ENCODE measurements at places on chromosomes 1 and 21.
A peak's percentile ranks its signal among the peaks of the same experiment; 100 is the strongest.

GRCh38 chr1:115296981-115297380 lies 41.1 kb downstream of the NGF start:
- DNase-seq = no peak

GRCh38 chr21:42344631-42345030 lies 6.2 kb downstream of the TFF2 start:
- no peak for DNase-seq

DNA sequence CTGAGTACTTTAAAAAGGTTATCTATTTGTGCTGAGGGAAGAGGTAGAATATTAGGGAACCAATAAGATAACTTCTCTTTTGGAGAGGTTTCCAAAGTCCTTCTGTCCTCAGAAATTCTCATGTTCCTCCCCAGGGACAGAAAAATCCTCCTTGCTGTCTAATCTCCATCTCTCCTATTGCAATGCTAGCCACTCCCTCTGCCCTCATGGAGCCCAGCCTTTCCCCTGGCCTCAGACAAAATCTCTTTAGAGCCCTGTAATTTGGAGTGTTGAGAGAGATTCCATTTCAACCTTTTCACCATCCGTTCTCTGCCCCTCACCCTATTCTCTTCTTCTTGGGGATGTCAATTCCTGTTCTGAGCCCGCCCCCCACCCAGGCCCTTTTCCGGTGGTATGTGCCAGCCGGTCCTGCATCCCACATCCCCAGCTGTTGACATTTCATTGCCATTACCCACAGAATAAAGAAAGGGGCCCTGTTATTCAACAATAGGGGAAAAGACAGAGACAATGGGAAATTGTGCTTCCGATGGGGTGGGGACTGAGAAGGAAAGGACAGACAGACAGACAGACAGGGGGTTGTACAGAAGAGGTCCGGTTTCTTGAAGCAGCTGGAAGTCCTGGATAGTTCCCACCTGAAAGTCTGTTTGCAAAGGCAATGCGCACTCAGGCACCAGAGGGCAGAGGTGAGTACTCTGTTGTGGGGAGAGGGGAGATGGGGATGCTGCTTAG lies at the start of gene HAPLN2:
Gene HAPLN2, plus strand, starts transcription at position 563 of the 729 bp plus-strand sequence. CDS start 4,076 bp downstream, outside the sequence.
- peak; percentile 38 for DNase-seq

GRCh38 chr21:38949070-38949380 lies 143.3 kb downstream of the ETS2 start:
- no peak for DNase-seq

GRCh38 chr1:5554784-5555183 lies 437.4 kb downstream of the NPHP4 start:
- no peak for DNase-seq

- no peak for DNase-seq
These were observed 193.1 kb upstream of the DAB1 start for GRCh38 chr1:57616921-57617320.

- DNase-seq = no peak
These were observed 132.7 kb downstream of the PLPPR4 start for GRCh38 chr1:99397029-99397428.

DNA sequence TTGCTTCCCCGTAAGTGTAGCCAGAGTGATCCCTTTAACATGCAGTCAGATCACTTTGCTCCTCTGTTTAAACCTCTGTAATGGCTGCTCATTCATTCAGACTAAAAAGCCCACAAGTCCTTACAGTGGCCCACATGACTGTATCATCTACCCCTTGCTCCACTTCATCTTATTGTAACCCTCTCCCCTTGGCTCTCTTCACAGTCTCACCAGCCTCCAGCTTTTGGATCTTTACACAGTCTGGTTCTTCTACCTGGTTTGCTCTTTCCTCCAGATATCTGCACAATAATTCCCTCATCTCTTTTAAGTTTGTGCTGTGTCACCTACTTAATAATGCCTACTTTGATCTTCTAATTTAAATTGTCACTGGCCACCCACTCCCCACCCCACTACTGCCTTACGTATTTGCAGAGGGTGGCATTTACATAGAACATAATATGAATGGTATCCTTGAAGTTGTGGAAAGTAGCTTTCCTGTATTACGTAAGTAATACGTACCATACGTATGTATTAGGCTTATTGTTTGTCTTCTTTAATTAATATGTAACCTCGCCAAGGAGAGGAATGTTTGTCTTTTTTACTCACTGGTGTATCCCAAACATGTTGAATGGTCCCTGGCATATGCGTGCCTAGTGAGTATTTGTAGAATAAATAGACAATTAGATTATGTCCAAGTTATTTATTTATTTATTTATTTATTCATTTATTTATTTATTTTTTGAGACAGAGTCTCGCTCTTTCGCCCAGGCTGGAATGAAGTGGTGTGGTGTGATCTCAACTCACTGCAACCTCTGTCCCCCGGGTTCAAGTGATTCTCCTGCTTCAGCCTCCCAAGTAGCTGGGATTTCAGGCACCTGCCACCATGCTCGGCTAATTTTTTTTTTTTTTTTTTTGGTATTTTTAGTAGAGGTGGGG lies 48.6 kb downstream of the TSNAX start:
- no peak for DNase-seq

DNA sequence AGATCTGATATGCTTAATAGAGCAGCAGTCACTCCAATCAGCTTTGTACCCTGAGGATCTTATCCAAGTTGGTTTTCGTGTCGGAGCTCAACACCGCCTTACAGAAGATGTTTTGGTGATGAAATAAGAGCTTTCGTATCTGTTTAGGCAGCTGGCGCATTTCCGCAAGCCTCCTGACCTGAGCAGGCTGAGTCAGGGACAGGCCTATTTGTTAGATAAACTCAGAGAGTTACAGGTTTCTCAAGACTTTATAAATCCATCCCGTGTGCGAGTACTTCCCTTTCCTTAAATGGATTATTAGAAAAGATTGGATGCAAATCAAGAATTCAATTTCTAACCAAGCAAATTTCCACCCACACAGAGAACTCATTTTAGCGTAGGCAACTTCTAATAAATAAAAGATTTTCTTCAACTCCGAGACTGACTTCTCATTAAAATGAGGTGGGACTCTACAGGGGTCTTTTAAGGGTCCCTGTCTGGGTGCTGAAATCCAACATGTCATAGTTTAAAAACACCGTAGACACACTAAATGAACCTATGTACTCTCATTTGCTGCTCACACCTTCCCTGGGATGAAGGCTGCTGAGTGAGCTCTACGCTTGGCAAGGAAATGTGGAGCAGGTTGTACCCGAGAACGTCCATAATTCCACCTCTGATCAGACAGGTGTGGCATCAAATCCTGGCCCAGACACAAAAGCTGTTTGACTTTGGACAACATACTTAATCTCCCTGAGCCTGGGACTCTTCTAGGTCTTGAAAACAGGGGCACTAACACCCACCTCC lies 106.9 kb upstream of the F3 start:
- no peak for DNase-seq

DNA sequence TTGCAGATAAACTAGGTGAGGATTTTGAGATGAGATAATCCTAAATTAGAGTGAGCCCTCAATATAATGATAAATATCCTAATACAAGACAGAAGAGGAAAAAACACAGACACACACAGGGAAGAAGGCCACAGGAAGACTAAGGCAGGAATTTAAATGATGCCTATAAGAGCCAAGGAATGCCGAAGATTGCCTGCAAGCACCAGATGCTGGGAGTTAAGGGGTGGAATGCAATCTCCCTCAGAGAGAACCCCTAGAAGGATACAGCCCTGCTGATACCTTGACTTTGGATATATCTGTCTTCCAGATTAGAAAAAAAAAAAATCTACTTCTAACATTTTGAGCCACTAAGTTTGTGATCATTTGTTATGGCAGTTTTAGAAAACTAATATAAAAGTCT lies 299.7 kb upstream of the PRMT6 start:
- DNase-seq = no peak

GRCh38 chr1:179881642-179882252 lies 338 bp upstream of the TOR1AIP1 start:
- DNase-seq = no peak

- DNase-seq = no peak
These were observed 46.2 kb upstream of the TBX15 start for GRCh38 chr1:119034359-119034758.

DNA sequence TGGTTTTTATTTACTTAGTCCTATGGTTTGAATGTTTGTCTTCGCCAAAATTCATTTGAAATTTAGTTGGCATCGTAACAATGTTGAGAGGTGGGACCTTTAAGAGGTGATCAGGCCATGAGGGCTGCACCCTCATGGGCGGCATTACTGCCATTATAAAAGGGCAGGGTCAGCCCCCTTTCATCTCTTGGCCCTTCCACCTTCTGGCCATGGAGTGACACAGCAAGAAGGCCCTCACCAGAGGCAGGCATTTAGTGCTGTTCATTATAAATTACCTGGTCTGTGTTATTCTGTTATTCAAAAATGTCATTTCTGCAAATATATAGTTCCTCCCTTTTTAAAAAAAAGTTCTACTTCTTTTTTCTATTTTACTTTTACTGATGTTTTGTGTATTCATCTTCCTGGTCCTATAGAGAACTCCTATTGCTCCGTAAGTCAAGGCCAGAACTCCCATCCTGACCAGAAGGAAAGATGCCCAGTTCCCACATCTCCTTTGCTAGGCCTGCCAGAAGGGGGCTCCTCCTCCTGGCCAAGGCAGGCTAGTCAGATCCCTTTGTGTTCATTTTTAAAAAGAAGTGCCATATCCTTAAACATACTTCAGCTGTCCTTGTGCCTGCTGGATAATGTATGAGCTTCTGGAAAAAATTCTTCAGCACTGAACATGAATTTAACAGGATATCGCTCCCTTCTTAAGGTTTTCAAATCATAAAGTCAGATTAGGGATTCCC lies 10.0 kb upstream of the LBR start:
- DNase-seq = no peak

DNA sequence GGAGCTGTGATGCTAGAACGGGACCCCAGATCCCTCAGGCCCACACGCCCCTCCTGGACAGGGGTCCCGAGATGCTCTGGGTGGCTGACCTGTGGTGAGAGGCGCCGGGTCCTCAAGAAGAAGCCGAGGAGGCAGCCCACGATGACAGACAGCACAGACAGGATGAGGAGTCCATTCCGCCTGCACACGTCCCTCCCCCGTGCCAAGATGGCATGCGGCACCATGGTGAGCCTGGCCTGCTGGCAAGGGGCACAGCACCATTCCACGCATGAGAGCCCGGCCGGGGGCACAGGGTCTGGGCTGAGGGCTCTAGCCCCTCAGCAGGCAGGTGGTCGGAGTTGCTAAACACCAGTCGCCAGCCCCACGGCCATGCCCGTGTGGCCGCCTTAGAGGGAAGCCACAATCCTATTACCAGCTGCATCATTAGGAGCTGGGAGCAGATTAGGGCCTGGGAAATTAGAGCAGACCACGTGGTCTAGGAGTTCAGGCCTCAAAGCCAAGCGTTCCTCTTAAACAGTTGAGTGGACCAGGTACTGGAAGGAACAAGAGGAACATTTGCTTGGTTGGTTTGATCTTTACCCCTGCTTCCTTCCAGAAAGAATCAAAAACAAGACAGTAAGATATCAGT lies at the start of gene SLC1A7:
Gene SLC1A7, minus strand, starts transcription at position 413 of the 628 bp plus-strand sequence. Its CDS starts 189 bp downstream, at position 224.
- DNase-seq = no peak

DNA sequence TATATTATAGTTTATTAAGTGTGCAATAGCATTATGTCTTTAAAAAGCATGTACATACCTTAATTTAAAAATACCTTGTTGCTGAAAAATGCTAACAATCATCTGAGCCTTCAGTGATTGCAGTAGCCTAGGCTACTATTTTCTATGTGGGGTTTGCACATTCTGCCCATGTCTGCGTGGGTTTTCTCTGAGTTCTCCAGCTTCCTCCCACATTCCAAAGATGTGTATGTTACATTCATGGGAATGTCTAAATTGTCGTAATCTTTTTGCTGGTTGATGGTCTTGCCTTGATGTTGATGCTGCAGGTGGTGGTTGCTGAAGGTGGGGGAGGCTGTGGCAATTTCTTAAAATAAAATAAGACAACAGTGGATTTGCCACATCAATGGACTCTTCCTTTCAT lies 12.5 kb downstream of the AADACL3 start:
- DNase-seq = no peak

GRCh38 chr1:186793582-186793927 lies 35.2 kb upstream of the PLA2G4A start:
- no peak for DNase-seq

DNA sequence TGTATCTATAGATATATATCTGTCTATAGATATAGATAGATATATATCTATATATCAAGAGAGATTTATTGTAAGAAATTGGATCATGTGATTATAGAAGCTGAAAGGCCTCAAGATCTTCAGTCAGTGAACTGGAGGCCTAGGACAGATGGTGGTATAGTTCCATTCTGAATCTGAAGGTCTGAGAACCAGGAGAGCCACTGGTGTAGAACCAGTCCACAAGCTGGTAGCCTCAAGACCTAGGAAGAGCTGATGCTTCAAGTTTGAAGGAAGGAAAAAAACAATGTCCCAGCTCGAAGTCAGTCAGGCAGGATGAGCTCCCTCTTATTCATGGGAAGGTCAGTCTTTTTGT lies 213.2 kb upstream of the JUN start:
- DNase-seq = no peak

GRCh38 chr1:32998064-32998463 lies 33.5 kb upstream of the RNF19B start:
- DNase-seq = no peak

DNA sequence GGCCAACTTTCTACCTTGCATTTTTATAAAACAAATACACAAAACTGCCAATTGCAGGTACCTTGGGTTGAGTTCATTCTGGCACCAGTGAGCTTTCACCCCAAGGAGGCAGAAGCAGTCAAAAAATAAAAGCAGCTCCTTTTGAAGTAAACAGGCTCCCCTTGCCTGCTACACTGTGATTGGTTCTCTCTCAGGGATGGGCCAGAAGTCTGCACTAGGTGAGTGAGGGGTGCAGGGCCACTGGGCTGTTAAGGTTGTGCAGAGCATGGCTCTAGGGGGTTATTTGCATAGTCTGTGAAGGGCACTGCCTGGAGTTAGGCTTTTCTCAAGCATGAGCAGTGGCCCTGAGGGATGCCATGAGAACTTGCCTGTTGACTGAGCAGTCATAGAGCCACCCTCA lies 39.1 kb downstream of the AKNAD1 start:
- DNase-seq = no peak

DNA sequence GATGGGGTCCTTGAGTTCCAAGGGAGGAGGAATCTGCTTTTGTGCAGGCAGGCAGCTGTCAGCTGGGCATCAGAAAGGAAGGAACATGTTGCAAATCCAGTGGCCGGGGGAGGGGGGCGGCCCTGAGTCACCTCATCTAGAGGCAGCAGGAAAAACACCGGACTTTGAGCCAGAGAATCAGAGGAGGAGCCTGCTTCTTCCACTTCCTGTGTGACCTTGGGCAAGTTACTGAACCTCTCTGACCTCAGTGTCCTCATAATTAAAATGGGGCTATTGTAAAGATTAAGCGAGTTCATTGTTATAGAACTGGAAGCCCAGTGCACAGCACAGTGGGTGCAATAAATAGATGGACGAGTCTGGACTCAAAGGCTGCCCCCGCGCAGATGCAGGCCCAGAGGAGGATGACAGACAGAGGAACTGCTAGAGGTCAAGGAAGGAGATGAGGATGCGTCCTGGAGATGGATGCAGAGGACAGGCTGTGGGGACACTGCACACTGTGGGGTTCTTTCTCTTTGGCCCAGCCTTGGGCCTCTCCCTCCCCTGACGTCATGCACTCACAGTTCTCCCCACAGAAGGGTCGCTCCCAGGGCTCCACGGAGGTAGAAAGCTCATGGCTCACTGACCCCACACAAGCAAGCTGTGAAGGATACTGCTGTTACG lies 714.3 kb downstream of the MATN1 start:
- DNase-seq = no peak

Data from COR-L47 (cell line).